GM03348 (cell line): ENCODE measurements at places on chromosomes 5 and 9.
A peak's percentile ranks its signal among the peaks of the same experiment; 100 is the strongest.

DNA sequence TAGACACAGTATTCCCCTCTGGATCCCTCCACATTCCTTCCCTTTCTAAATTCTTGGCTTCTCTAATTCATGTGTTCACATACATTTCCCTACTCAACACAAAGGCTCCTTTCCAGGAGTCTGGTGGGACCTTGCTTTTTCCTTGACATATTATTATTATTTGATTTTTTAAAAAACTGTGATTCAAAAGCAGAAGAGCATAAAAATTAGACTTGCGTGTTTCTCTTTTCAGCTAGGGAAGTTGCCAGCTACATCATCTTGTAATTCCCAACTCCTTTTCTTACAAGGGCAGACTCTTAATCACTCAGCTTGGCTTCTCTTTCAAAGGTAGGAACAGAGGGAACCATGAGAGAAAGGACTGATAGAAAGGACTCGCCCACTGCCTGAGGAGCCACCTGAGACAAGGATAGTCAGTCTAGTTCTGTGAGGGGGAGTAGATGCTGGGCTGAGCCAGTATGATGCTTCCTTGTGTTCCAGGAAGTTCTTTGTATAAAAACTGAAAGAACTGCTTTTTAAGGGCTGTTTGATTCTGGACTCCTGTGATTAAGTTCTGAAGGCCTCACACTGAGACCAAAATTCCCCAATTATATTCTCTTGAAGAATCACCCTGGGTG lies 51.0 kb upstream of the DPYSL3 start:
- DNase-seq, result no peak

DNA sequence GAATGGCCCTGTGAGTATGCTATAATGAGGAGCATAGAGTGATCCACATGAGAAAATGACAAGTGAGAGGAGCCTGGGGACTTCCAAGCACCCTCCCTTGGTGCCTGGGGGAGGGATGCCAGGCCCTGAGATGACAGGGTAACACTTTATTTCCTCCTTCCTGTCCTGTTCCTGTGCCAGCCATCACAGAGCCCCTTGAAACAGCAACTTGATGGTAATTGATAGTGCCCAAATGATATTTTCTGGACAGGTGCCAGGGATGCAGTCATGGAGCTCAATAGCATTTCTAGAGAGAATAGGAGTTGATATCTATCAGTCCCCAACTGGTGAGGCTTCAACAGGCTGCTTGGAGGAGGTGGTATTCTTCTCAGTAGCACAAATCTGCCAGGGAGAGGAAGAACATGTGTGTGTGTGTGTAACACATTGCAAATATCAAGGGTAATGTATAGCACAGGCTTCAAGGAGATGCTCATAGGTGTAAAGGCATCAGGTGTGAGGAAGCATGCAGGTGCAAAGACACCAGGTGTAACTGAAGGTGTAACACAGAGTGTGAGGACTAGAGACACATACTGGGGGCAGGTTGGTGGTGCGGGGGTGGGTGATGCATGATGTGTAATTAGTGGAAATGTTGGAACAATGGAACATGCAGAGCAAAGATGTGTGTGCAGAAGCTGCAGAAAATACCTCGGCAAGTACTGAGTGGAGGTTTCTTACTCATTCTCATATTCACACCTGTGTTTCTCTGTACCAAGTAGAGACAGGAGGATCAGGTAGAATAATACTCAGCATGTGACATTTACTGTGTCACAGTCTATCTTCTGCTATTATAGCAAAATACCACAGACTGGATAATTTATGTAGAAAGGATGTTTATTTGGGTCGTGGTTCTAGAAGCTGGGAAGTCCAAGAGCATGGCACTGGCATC lies 18.1 kb upstream of the WWC1 start:
- DNase-seq, result no peak

- DNase-seq, result no peak
Measured at GRCh38 chr5:79075646-79076426, 6.3 kb downstream of the BHMT2 start.

- peak; percentile 42 for DNase-seq
Measured at GRCh38 chr9:133505186-133505830, 19.5 kb downstream of the MYMK start.

- DNase-seq, result no peak
Measured at GRCh38 chr9:137456061-137456863, 2.9 kb downstream of the NSMF start.
